ENCODE measurements at places on chromosomes 2 and 18.

DNA sequence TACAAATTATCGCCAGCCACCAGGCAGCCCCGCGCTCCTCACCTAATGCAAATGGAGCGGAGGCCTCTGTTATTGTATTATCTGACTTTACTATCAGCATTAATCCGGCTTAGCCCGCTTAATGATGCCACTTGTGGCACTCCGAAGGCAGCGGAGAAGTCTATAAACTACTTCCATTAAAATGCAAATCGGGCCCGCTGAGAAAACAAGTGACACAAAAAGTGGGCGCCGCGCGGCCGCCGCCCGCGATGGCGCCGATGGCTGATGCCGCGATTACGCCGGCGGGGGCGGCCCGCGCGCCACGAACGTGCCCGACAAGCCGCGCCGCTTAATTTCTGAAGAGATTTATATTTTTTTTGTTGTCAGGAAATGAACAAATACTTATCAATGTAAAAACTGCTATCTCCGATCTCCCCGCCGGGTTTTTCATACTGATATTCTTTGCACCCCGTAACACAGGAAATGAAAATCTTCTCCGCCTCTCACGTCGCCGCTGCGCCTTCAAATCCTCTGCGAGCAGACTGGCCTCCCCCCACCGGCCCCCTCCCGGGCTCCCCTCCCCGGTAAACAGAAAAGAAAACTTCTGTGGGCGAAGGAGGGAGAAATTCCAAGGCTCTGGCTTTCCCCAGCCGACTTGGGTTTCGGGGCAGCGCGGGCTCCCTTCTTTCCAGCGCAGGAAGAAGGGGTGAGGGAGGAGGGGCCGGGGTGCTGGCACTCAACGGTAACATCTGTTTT, 221.8 kb downstream of the INSIG2 start:
- peak; percentile 54 for DNase-seq

GRCh38 chr2:62934517-62934916, 116.1 kb upstream of the OTX1 start:
- DNase-seq, result no peak

- DNase-seq, result no peak
Observed at GRCh38 chr18:9055185-9055584, 47.3 kb upstream of the NDUFV2 start.

GRCh38 chr2:163713534-163714311, 22.1 kb downstream of the FIGN start:
- no peak for DNase-seq

GRCh38 chr18:44733069-44733753, 52.5 kb downstream of the SETBP1 start:
- DNase-seq, result no peak

- DNase-seq, result no peak
Observed at GRCh38 chr2:120381661-120382060, 35.7 kb downstream of the INHBB start.

DNA sequence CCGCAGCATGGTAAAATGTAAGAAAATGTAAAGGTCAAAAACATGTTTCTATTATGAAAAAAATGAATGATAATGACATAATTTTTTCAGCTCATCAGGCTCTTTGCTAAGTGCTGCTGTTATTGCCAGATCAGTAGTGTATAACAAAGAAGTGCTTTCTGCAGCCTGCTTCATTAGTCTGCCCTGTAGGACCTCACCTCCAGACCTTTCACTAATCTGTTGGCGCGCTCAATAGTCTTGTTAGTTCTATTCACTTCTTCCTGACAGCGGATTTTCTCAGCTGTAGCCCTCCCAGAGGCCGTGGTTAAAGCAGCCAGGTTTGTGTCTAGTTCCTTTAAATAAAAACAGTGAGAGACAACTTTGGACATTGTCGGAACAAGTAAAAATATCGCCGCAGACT, 97.7 kb downstream of the CDCA7 start:
- DNase-seq, result no peak

GRCh38 chr2:20682167-20682920, 15.4 kb downstream of the GDF7 start:
- DNase-seq, result no peak

DNA sequence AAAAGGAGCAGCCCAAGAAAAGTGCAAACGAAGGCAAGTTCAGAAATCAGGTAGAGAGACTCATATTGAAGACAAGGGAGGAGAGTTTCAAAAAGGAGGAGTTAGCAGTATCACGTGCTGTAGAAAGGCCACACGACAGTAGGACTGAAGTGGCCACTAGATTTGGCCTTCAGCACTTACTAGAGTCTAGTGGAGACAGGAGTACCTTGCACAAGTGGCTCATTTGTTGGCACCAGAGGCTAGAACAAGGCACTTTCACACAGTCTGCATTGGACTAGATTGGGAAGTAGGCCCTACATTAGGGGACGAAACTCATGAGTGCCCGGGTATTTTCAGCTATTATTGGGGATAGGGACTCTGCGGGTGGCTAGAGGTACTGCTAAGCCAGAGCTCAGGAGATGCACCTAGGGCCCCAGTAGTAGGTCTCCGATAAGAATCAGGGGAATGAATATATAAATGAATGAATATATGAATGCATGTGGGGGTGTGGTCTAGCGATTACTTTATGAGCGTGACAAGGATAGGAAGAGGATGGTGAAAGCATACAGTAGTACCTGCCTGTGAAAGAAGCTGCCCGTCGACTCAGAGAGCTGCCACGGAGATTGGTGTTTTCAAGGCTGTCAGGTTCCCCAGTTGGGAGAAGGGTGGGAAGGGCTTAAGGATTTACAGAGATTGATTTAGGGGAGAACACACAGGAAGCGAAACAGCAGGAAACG, 1.4 kb upstream of the NCOA1 start:
- no peak for DNase-seq

DNA sequence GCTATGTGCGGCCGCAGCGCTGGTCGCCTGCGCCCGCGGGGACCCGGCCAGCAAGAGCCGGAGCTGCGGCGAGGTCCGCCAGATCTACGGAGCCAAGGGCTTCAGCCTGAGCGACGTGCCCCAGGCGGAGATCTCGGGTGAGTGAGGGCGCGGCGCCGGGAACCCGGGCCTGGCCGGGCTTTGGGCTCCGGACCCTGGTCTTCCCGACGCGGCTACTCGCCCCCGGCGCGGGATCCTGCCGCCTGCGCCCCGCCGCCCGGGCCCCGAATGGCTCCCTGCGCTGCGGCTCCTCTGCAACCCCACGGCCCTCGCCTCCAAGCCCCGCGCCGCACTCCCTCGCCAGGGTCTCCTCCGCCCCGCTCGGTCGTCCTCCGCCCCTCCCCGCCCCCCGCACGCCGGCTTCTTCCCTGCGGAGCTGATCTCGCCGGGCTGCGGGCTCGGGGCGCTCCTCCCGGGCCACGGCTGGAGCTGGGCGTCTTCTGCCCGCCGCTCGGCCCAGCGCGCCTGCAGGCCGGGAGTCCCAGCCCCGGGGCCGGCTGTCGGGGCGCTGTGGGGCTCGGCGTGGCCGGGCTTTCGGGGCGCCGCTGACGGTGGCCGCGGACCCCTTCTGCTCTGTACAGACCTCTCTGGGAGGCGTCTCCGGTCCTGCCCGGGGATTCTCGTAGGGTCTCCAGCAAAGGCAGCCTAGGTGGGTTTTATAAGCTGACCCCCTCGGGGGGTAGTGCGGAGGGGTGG, 652 bp downstream of the GPC1 start:
- no peak for DNase-seq

DNA sequence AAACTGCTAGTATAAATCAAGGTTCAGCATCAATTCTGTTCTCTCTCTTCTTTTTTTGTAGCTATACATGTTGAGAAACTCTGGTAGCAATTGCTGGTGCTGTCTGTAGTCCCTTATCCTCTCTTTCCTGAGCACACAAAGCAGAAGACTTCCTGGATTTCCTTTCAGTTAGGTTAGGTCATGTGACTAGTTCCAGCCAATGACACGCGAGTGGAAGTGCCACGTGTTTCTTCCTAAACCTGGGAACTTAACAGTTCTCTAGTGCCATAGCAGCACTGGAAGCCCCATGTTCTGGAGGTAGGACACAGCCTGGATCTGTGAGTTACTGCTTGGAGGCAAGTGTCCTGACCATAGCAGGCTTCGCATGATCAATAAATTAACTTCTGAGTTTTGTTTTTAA, 125.9 kb downstream of the PLA2R1 start:
- no peak for DNase-seq

- DNase-seq, result peak; percentile 71
Observed at GRCh38 chr2:218257390-218257981, 3.3 kb upstream of the GPBAR1 start.

GRCh38 chr2:165497659-165498317, 28.3 kb downstream of the CSRNP3 start:
- no peak for DNase-seq

GRCh38 chr2:121309801-121310200, 24.8 kb upstream of the TFCP2L1 start:
- DNase-seq, result no peak

GRCh38 chr2:35915261-35915660, 440.3 kb upstream of the CRIM1 start:
- DNase-seq, result no peak

DNA sequence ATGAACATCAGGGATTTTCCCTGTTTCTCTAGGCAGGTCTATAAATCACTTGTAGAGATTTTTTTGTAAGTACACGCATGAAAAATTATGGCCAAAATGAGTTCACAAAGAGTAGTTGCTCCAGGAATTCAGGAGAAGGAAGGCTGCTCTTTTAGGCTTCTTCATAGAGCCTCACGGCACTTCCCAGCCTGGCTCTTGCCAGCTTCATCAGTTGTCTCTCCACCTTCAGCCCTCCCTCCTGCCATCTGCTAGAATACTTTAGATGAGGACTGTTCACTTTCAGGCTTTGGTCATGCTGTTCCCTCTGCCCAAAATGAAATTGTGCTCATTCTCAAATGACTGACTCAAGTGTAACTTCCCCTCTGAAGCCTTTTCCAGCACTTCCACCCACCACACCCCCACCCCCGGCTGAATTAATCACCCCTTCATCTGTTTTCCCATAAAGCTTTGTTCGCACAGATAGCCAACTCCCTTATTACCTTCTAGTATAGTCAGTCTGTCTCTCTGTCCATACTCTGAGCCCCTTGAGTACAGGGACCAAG, 1.8 kb upstream of the ABCA12 start:
- DNase-seq, result no peak

DNA sequence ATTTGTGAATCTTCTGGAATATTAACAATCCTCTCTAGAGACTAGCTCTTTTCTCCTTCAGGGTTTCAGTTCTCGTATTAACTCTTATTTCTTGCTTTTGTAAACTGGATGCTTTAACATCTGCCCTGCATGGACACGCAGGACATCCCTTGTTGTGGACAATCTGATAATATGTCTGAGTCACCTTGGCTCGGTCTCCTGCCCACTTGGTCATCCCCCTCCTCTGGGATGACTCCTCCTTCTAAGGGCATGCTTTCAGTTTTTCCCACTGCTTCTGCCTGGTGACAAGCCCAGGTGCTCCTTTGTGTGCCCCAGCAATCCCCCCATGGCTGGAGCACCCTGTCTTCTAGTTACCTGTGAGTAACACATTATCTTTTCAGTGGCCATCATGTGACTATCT, 460.5 kb downstream of the DSC3 start:
- no peak for DNase-seq

DNA sequence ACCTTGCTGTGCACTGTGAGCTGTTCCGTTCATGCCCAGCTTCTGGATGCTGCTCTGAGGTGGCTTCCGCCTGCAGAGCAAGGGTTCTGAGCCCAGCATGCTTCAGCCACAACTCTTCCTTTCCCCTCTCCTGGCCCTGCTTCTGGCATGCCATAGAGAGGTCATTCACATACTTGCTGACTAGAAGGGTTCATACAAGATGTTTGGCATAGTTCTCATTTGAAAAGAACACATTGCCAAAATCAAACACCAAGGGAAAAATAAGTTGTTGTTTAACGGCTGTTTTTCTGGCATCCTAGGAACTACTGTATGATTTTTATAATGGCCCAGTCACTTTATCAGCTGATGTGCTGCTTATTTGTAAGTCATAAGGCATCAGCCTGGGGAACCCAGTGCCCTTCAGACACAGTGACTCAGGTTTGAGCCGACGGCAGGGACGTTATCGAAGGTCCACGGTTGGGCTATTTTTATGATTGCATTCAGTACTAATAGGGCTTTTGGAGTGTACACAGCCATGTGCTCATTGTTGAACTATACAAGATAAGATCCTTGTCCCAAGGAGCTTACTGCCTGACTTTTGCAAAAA, 53.9 kb upstream of the CTAGE1 start:
- no peak for DNase-seq

DNA sequence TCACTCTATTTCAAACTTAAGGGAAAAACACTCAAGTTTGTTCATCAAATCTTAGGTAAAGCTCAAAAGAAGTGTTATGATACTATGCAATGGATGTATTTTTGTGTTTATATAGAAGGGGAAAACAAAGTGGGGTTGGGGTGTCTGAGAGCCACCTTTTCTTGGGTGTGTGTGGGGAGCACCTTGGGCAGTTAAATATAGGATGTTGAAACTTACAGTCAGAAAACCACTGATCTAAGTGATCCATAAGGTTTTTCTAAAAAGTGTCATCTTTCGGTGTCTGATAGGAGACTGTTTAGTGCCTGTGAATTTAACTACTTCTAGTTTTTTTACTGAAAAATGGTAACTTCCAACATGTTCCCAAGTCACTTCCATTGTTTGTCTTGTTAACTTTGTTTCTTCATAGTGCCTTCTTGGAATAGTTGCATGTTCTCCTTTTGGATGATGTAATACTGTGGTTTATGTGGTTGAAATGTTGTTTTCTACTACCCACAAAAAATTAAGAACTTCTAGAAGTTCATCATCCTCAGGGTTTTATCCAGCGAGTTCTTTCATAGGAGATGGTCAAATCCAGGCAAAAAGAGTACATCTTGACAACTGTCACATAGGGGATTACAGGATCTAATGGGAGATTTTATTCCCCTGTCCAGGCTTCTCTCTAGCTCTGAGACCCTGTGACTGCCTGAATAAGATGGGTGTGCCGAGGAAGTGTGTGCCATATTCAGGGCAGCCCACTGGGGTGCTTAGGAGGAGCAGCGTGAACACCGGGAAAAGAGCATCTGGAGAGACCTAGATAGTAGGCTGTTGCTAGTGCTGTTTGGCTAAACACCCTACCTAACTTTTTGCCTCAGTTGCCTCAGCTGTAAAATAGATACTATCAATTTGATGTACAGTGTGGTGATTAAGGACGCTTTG, 46.2 kb downstream of the CAB39 start:
- DNase-seq, result no peak

- DNase-seq, result no peak
Observed at GRCh38 chr2:88216641-88217040, 46.5 kb downstream of the THNSL2 start.

GRCh38 chr2:69177785-69178636, 165.0 kb downstream of the ANTXR1 start:
- DNase-seq, result no peak

GRCh38 chr2:72894514-72894913, 7.3 kb downstream of the SPR start:
- DNase-seq, result no peak

GRCh38 chr2:218323526-218324472, 31.5 kb upstream of the TMBIM1 start:
- no peak for DNase-seq

GRCh38 chr2:31973665-31974064, 37.1 kb downstream of the MEMO1 start:
- no peak for DNase-seq

DNA sequence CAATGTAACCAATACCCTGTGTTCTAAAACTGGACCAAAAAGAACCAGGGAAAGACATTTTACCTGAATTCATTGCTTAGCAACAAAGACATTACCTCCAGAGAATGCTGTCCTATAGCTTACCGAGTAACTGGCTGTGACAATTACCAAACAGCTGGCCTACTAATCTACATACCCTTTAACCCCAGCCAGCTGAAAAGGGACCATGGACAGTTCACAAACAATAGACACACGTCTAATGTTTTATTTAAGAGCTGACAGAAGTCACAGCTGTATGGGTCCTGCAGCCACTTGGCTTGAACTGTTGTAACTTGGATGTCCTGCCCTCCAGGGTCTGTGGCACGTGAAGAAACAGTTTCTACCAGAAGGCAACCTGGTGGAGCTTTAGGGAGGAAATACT, 130.1 kb upstream of the EFEMP1 start:
- DNase-seq, result no peak
